Bronchial smooth muscle cell (primary cell): ENCODE measurements at places on chromosomes 3 and 15. TPM values are rescaled to one million over a fixed set of nuclear protein-coding genes. Genes with fewer than 3 reads are reported as not detected.

The SLC7A14 gene
- total RNA-seq = 3.3 and 29.8 TPM in 2 replicates

The TMEM207 gene
- not detected in 2 replicates for total RNA-seq

The CSTA gene
- 1.6 and 6.6 TPM in 2 replicates for total RNA-seq

The PRICKLE2 gene
- 24.9 and 34.5 TPM in 2 replicates for total RNA-seq

The SLC12A1 gene
- under 0.01 TPM in 1 of 2 replicates, not detected in the other for total RNA-seq

The ZDHHC23 gene
- 0.43 and 1.1 TPM in 2 replicates for total RNA-seq

The VILL gene
- 8.7 and 12.0 TPM in 2 replicates for total RNA-seq

The TRPM1 gene
- total RNA-seq = not detected in 2 replicates

The SETD5 gene
- total RNA-seq = 29.2 and 36.8 TPM in 2 replicates

The CCDC66 gene
- total RNA-seq = 17.5 and 21.6 TPM in 2 replicates

The ANKDD1A gene
- 8.2 and 14.8 TPM in 2 replicates for total RNA-seq

The TMEM212 gene
- not detected in 2 replicates for total RNA-seq

The PLXNB1 gene
- 42.6 and 57.5 TPM in 2 replicates for total RNA-seq

The DHX30 gene
- total RNA-seq = 34.7 and 42.3 TPM in 2 replicates

The OXSM gene
- total RNA-seq = 8.8 and 9.0 TPM in 2 replicates

The CELF6 gene
- total RNA-seq = 0.26 and 0.47 TPM in 2 replicates

The REC114 gene
- not detected in 2 replicates for total RNA-seq

The ADCY5 gene
- 0.16 and 1.2 TPM in 2 replicates for total RNA-seq

The SCG5 gene
- total RNA-seq = 12.5 and 24.3 TPM in 2 replicates

The PTH1R gene
- 0.16 and 0.77 TPM in 2 replicates for total RNA-seq

The ZPLD1 gene
- total RNA-seq = under 0.01 TPM in 2 replicates

The SI gene
- total RNA-seq = not detected in 2 replicates

The RAB6B gene
- 0.16 and 0.52 TPM in 2 replicates for total RNA-seq

The MITF gene
- 16.2 and 16.7 TPM in 2 replicates for total RNA-seq

The FBN1 gene
- 1,286 and 1,431 TPM in 2 replicates for total RNA-seq

The ANKRD34C gene
- total RNA-seq = not detected in 2 replicates

The GUCA1C gene
- not detected in 2 replicates for total RNA-seq

The ATP2B2 gene
- total RNA-seq = not detected in 2 replicates

The ALPK3 gene
- 0.16 and 0.17 TPM in 2 replicates for total RNA-seq

The NEK10 gene
- 16.7 and 41.3 TPM in 2 replicates for total RNA-seq

The SEMA7A gene
- total RNA-seq = 5.8 and 9.6 TPM in 2 replicates

The SMCO1 gene
- not detected in 2 replicates for total RNA-seq

The SAMMSON gene
- total RNA-seq = not detected in 2 replicates

The CSK gene
- total RNA-seq = 20.3 and 25.5 TPM in 2 replicates

The DLL4 gene
- under 0.01 and 0.16 TPM in 2 replicates for total RNA-seq

The VPS33B gene
- total RNA-seq = 11.5 and 12.1 TPM in 2 replicates

The PFN2 gene
- total RNA-seq = 248 and 272 TPM in 2 replicates

The ACP3 gene
- 0.26 and 1.4 TPM in 2 replicates for total RNA-seq

The CASR gene
- total RNA-seq = not detected in 2 replicates

The CTDSPL gene
- 21.0 and 24.4 TPM in 2 replicates for total RNA-seq

The CCDC39 gene
- total RNA-seq = under 0.01 and 0.52 TPM in 2 replicates

The FGF12 gene
- total RNA-seq = under 0.01 TPM in 1 of 2 replicates, not detected in the other

The TM4SF18 gene
- total RNA-seq = under 0.01 TPM in 1 of 2 replicates, not detected in the other

The SERPINI2 gene
- not detected in 2 replicates for total RNA-seq

The NR2E3 gene
- total RNA-seq = 0.09 and 0.47 TPM in 2 replicates

The NMD3 gene
- total RNA-seq = 59.9 and 95.5 TPM in 2 replicates

The GOLGA6B gene
- total RNA-seq = under 0.01 TPM in 1 of 2 replicates, not detected in the other

The XCR1 gene
- under 0.01 TPM in 1 of 2 replicates, not detected in the other for total RNA-seq

The CPNE9 gene
- under 0.01 TPM in 1 of 2 replicates, not detected in the other for total RNA-seq

The STRIT1 gene
- not detected in 2 replicates for total RNA-seq

The LRRC34 gene
- total RNA-seq = 0.86 and 1.7 TPM in 2 replicates
